ENCODE measurements at places on chromosomes 1 and 21.

DNA sequence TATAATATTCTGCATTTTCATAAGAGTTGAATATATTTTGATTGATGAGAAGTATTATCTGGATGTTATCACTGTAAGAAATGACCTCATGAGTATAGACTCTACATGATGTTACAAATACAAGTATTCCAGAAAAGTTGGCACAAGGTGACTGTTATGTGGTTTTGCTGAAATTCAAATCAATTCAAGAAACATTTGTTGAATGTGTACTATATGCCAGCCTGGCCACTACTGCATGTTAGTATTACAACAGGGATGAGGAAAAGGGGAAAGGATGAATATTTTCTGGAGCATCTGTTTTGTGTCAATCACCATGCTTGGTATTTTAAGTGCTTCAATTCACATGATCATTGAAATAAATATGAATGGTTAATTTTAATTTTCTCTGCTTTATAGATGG is 250.9 kb upstream of the PBX1 start:
- DNase-seq, result no peak

DNA sequence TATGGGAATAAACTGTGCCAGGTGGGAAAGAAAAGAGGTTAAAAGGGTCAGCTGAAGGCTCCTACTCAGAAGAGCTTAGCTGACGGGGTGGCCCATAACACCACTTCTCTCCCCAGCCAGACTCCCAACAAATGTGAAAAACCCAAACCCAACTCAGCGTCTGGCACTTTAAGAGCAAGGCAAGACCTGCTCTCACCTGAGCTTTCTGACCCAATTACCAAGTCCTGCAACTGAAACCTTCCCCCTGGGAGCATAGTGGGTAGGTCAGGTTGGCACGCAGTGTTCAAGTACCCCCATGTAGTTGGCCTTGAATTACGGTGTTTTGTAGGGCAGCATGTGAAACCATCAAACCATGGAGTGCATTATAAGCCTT is 3.2 kb downstream of the IRF6 start:
- DNase-seq, result no peak

- no peak for DNase-seq
Observed at GRCh38 chr1:17516303-17517214, 22.9 kb upstream of the ARHGEF10L start.

- DNase-seq, result no peak
Observed at GRCh38 chr1:152109998-152110294, 5.3 kb downstream of the TCHH start.

DNA sequence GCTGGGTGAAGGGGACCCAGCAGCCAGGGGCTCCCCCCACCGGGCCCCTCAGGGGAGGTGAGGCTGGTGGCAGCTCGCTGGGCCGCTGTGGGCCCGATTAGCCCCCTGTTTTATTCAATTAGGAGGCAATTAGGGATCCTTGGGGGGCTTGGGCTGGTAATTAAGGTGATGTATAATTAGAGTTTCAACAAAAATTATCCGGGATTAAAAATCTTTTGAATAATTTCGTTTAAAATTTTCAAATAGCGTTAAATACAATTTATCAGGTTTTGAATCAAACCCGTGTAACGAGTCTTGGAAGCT is 4.1 kb downstream of the PRDM16 start:
- no peak for DNase-seq

DNA sequence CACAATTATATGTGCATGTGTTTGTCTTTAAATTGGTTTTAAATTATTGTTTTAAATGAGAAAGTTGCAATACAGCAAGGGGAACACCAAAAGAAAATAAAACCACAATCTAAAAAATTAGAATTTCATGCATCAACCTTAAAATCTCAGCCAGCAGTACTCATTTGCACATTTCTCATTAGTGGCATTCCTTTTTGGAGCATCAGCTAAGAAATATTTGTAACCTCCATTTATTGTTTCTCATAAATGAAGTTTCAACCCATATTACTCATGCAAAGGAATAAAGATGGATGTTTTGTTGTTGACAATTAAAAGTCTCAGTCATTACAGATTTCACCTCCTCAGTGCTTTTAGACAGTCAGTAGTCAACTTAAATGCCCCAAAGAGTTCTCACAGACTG is 160.1 kb downstream of the TBX15 start:
- no peak for DNase-seq

All from NCI-H187 (cell line).